A549 (cell line): ENCODE measurements at places on chromosomes 3 and 15. TPM values are rescaled to one million over a fixed set of nuclear protein-coding genes. Genes with fewer than 3 reads are reported as not detected.

DNA sequence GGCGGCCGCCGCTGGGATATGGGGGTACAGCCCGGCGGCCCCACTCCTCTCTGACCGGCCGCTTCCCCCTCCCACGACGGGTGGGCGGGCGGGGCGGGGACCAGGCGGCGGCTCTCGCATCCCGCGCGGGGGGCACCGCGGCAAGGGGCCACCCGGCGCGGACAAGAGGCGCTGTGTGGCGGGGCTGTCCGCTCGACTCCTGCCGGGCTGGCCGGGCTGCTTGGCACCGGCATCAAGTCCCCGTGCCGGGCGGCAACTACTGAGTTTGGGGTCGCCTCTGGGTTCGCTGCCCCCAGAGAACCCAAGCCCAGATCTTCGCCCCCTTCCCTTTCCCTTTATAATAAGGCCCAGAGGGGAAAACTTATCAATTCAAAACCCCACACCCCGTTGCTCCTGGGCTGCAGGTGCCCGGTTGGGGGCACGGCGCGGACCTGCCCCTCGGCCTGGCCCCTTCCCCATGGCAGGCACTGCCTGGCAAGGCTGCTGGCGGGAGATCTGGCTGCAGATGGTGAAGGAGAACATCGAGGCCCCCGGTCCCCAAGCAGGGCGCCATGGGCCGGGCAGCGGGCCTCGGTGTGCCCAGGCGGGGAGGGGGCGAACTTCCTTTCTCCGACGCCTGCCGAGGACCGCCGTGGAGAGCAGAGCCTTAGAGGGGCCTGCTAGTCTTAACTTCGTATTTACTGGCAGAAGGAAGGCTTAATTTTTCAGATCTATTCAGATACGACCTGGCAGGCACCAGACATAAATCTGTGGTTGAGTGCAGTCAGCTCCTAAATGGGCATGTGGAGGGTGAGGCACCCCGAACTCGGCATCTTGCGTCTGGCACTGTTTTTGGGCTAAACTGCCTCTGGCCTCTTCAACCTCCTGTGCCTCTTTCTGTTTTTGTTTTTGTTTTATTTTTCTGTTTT, 911 bp downstream of the APBA2 start:
- DNase-seq = no peak

DNA sequence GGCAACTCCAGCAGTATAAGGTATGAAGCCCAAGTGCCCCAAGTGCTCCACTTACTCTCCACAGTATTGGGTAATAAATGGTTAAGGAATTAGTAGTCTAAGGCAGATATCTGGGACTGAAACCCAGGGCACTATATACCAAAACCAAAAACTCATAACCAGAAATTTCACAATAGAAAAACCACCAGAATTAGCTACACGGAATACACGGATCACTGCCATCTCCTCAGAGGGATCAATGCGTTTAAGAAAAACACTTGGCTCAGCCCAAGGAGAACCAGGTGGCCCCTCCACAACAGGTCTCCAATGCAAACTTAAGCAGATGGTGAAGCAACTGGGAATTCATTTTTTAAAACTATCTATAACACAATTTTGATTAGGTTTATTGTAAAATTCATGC, 83.6 kb downstream of the FAIM start:
- no peak for DNase-seq

DNA sequence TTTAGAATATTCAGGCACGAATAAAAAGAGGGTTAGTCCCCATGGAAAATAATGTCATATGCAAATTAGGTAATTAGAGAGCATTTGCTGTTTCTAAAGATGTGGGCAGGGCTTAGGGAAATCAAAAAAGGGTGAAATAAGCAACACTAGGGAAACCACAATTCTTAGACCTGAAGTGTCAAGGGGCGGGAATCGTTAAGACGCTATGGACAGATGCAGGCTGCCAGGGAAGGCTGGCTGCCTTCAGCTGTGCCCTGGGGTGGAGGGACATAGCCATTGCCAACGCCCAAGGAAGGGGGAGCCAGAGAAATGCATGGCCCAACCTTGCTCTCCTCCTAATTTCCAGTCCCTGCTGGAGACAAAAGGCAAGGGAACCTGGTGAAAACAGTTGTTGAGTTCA, 141.7 kb upstream of the PROK2 start:
- no peak for DNase-seq

GRCh38 chr15:51092480-51093040, 2.1 kb downstream of the TNFAIP8L3 start:
- no peak for DNase-seq

- DNase-seq = no peak
These were observed 39.6 kb downstream of the TLE3 start for GRCh38 chr15:70057931-70058641.

DNA sequence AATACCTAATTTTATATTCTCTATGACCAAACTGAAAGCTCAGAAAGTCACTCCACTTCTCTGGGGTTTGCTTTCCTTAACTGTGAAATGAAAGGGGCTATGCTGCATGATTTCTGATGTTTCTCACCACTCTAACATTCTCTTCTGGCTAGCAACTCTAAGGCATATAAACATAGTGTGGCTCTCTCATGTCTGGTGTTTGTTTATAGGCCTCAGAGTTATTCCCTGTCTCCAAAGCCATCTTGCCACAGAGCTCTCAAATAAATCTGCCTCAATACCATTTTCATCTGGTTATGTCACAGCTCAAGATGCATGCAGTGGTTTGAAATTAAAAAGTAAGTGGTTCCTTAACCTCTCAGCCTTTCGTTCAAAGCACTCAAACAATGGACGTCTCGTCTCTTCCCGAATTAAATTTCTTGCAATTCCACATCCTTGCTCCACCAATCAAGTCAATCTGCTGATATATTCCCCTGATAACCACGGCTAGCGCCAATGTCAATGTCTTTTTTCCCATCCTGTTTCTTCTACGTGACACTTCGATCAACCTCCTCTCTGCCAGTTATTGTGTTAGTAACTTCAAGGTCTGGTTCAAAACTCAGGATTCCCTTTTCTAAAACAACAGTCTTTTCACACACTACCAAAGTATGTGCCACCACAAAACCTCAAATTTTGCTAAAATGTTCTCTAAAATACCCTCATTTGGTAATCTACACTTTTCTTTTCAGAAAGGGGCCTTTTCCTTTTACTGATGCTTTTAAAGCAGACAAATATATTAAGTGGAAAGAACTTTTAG, 16.0 kb downstream of the TOMM70 start:
- no peak for DNase-seq

The PLCB2 gene
- polyA plus RNA-seq = 0.38 to 0.58 TPM (median 0.49 TPM) in 3 replicates

The PLA2G4E gene
- not detected in 3 replicates for polyA plus RNA-seq

- no peak for DNase-seq
These were observed 53.1 kb upstream of the PRR23E start for GRCh38 chr3:127139601-127140500.

DNA sequence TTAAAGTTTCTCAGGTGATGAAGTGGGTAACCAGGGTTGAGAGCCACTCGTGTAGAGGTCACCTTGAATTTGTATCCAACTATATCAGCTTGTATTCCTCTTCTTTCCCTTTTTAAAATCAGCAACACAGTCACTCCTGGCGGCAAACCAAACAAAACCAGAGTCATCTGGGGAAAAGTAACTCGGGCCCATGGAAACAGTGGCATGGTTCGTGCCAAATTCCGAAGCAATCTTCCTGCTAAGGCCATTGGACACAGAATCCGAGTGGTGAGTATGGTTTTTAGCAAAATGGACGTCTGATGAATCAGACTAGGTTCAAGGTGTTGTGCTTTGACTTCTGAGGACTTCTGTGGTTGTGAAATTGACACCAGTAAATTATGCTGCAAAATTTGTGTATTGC, 3.9 kb downstream of the RPL35A start:
- no peak for DNase-seq

GRCh38 chr15:100601617-100602063, 344 bp downstream of the LINS1 start:
- DNase-seq = no peak

GRCh38 chr3:48960841-48961413, 29.1 kb upstream of the P4HTM start:
- no peak for DNase-seq

The ARPP19 gene
- polyA plus RNA-seq = 97.0 to 102 TPM (median 102 TPM) in 3 replicates

The SHC4 gene
- 0.08 to 0.30 TPM (median 0.20 TPM) in 3 replicates for polyA plus RNA-seq

GRCh38 chr15:54687628-54688027, 509.1 kb downstream of the RSL24D1 start:
- no peak for DNase-seq

DNA sequence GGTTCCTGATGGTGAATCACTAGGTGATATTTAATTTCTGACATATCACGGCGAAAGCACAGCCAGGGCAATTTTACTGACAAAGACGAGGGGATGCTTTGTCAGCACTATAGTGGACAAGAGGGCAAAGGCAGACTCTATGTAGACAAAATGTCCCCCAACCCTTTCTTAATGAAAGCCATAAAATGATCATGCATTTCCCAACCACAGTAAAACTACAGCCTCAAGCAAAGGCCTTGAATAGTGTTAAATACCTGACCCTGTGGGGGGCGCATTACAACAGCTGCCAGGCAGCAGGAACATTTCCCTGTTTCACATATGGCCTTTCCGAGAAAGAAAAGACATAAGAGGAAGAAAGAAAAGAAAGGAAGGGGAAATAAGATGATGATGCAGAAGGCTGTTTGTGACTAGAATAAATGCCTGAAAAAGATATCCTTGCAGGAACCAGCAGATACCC, 49.5 kb downstream of the GLDN start:
- no peak for DNase-seq

GRCh38 chr3:14016900-14017475, 107.7 kb downstream of the CHCHD4 start:
- no peak for DNase-seq

DNA sequence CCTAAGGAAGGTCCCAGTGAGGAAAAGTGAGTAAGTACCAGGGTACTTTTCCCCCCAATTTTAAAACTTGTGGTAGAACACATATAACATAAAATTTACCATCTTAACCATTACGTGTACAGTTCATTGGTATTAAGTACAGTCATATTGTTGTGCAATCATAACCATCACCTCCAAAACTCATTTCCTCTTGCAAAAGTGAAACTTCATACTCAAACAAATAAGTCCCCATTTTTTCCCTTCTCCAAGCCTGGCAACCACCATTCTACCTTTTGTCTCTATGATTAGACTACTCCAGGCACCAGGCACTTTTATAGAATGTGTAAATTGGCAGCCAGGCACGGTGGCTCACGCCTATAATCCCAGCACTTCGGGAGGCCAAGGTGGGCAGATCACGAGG, 12.2 kb downstream of the PRC1 start:
- no peak for DNase-seq

DNA sequence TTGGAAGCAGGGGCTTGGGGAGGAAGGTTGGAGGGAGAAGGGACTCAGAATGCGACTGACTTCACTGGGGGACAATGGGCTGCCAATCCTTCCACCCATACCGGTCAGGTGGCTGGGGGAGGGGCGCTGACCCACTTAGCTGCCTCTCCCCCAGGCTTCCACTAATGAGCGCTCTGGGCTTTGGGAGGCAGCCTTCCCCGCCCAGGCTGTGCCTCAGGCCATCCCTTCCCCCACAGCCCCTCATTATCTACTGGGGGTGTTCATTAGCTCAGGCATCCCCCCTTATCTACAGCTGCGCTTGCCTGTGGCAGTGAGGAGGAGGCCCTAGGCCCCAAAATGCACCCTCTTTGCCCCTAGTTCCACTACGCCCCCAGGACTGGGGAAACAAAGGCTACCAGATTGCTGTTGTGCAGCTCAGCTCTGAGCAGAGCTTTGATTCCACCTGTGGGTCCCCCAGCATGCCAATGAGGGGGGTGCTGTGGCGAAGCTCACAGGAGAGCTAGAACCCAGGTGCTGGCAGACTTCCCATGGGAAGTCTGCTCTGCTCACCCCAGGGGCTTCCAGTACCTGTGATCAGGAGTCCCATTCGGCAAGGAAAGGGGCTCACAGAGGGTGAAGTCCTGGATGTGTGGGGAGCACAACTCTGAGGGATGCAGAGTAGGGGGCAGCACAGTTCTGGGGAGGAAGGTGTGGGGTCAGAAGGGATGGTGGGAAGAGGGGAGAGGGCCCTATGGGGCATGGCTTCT, 29.4 kb upstream of the SEMA3F start:
- DNase-seq = no peak

The KLHL6 gene
- polyA plus RNA-seq = not detected in 3 replicates

- DNase-seq = no peak
These were observed 60.2 kb upstream of the CDAN1 start for GRCh38 chr15:42796955-42797782.

DNA sequence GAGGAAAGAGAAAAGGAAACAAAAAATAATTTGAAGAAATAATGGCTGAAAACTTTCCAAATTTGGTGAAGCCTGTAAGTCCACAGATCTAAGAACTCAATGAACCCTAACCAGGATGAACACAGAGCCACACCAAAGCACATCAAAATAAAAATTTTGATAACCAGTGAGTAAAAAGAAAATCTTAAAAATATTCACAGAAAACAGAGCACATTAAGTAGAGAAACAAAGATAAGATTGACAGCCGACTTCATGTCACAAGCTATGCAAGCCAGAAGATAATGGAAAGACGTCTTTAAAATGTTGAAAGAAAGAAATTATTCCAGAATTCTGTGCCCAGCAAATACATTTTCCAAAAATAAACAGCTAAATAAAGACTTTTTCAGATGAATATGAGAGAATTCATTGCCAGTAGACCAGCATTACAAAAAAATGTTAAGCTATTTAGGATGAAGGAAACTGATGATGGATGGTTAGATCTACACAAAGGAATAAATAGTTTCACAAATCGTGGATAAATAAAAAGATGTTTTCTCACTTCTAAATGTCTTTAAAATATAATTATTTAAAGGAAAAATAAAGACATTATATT, 140.2 kb upstream of the SKOR1 start:
- no peak for DNase-seq

The MKRN3 gene
- polyA plus RNA-seq = 3.3 to 4.7 TPM (median 3.6 TPM) in 3 replicates

- peak; percentile 74 for DNase-seq
These were observed 76.0 kb downstream of the ZNF609 start for GRCh38 chr15:64536244-64536836.

The TM4SF1 gene
- polyA plus RNA-seq = 739 to 828 TPM (median 767 TPM) in 3 replicates

DNA sequence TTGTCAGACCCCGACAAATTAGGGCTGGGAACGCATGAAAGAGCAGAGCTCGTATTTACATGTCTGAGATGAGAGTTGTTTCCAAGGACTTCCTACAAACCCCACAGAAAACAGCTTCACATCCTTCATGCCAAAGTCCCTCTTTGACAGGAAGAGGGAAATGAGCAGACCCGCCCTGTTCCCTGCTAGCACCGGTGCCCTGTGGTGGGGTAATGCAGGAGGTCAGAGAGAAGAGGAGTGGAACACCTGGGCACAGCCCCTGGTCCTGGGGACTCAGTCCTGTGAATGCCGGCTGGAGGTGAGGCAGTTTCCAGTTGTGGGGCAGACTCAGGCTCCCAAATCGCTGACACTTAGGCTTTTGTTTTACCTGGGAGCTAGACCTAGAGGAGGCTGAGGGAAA, 4.0 kb downstream of the PLA2G4D start:
- DNase-seq = no peak

DNA sequence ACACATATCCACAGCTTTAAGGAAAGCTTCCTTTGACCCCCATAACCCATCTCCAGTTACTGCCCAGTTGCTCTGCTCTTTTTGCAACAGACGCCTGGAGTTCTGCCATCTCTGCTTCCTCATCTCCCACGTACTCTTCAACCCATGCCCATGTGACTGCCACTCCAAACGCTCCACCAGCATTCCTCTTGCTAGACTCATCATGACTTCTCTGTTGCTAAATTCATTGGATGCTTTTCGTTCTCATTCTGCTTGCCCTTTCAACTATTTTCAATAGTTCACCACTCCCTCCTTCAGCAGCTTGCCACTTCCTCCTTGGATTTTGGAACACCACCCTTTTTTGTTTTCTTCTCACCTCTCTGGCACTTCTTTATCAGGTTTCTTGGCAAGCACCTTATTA, 2.7 kb upstream of the KNSTRN start:
- peak; percentile 77 for DNase-seq

- DNase-seq = peak; percentile 83
These were observed at the start of gene RFX7 for GRCh38 chr15:56243163-56244037. Gene RFX7, minus strand, starts transcription at chr15:56243879. Its CDS starts 594 bp downstream, at chr15:56243285.

The UTS2B gene
- polyA plus RNA-seq = not detected in 3 replicates
